ENCODE measurements at places on chromosomes 2 and 18.

- DNase-seq = no peak
Measured at GRCh38 chr18:6741232-6741663, 11.7 kb downstream of the ARHGAP28 start.

GRCh38 chr2:38754506-38754905 lies 3.3 kb upstream of the SRSF7 start:
- DNase-seq = no peak

GRCh38 chr2:188503975-188504374 lies 212.3 kb downstream of the GULP1 start:
- DNase-seq = no peak

DNA sequence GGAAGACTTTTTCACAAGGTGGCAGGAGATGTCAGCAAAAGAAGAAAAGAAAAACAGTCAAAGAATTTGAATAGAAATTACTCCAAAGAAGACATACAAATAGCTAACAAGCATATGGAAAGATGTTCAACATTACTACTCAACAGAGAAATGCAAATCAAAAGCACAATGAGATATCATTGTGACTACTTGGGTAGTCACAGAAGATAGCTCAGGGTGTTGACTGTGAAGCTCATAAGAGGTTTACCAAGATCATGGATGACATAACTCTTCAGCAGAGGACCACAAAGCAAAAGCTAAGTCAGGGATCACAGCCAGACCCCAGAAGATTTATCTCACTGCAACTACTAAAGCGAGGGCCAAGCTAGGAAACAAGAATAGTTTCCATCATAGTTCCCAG lies 53.0 kb upstream of the TANK start:
- DNase-seq = no peak

DNA sequence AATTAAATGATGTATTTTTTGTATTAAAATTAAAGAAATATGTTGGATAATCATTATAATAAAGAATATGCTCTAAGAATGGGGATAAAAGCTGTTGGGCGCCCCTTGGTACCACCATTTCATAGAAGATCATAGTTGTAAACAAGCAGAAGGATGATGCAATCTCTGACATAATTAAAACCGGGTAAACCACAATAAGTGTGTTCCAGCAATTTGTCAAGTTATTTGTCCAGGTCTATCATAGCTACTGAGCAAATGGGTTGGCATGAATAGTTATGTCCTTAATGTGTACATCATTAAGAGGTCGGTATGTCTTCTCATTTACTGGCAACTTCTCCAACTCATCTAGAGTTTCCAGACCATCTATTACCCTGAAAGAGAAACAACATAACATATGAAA lies 6.7 kb upstream of the CLK1 start:
- DNase-seq = no peak
